Activated CD4-positive, alpha-beta T cell treated with anti-CD3 and anti-CD28 coated beads for 24 hours (primary cell): ENCODE measurements at places on chromosomes 1 and 21.

- DNase-seq = no peak
Observed at GRCh38 chr21:40754466-40754865, 92.5 kb downstream of the DSCAM start.

- peak; percentile 22 for DNase-seq
Observed at GRCh38 chr1:222711319-222712252, 705 bp downstream of the AIDA start.

DNA sequence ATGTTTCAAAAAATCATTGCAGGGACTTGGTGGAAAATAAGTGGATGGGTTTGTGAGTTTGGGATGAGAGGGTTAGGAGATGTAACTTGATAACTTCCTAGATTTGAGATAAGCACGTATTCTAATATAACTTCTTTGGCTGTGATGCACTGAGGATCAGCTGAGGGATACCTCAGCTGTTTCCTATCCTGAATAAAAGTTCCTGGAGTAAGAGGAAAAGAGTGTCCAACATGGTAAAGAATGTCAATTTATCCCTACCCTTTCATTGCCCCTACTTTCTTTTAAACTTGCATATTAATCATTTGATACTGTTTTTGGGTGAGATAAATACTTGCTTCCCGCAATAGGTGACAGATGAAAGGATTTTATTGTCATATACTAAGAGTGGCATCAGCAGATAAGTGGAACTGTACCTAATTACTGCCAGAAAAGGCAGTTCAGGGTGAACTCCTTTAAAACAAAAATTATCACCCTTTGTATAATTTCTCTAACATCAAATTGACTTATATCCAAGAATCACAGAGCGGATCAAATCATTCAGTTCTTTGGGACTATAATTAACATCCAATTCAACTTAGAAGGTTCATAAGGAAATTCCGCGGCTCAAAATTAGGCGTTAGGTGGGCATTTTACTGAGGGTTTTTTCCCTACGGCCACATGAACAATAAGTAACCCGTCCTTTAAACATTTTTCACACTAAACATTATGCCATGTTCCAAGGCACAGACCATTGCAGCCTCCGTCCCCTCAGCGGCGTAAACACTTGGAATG lies 1.4 kb upstream of the SUCO start:
- no peak for DNase-seq

GRCh38 chr1:223859058-223859457 lies 13.3 kb upstream of the TP53BP2 start:
- DNase-seq = no peak

GRCh38 chr1:5365751-5366150 lies 626.5 kb downstream of the NPHP4 start:
- no peak for DNase-seq

DNA sequence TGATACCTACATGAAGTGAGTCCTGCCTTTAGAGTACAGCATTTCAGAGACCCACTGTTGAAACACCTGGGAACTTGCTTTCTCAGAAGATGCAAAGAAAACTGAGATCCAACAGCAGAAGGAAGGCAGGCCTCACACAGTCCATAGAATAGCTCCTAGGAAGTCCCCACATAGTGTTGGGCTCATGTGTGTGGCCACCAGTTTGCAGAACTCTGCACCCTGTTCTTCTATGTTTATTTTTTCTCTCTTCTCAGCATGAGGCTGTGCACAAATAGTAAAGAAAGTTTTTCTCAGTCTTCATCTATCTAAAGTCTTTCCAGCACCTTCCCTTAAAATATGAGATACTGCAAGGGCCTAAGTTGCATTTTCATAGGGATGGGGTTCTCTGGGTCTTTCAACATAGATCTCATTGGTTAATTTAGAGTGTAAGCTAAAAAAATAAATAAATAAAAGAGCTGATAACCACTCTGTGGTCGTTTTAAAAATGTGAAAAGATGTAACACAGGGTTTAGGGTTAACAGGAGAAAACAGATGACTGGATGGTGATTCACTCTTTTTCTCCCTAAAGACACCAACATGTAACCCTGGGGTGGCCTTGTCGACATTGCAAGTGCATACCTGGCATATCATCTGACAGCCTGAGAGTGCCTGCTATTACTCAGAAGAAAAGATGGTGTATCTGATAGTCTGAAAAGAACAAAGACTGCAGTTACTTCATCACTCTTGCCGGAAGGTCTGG lies 94.6 kb downstream of the ZC3H11B start:
- no peak for DNase-seq

- no peak for DNase-seq
Observed at GRCh38 chr1:215055281-215055935, 27.1 kb upstream of the KCNK2 start.

GRCh38 chr1:112666946-112667345 lies 7.5 kb upstream of the MOV10 start:
- DNase-seq = no peak

DNA sequence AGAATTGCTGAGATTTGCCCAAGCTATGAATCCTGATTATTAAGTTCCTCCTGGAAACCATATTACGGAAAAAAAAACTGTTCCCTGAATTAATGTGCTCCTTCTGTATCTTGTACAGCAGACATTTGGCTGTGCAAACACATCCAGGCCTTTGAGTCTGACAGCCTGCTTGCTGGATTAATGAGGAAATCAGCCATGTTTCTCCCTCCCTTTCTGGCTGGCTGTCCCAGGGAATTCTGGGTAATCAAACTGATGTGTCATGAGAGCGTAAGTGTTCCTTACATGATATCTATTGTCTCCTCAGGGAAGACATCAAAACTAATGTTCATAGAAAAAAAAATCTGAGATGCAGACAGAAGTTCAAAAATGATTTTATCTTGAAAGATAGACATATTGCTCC lies 18.8 kb downstream of the PGBD5 start:
- no peak for DNase-seq

DNA sequence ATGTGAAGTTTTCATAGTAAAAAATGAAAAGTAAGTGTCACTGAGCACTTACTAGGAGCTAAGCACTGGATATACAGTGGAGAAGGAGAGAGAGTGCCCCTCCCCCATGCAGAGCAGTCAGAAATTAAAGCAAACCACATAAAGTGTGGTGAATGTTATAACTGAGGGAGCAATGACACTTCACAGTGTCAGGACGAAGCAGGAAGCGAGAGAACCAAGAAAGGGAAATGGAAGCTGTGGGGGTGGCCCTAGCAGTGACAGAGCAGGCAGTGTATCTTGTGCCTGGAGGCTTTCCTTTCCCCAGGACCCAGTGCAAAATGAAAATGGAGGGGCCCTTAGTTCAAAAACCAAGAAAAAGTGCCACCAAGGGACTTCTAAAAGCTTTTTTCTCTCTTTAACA lies 21.5 kb upstream of the RCAN3 start:
- DNase-seq = peak; percentile 34

DNA sequence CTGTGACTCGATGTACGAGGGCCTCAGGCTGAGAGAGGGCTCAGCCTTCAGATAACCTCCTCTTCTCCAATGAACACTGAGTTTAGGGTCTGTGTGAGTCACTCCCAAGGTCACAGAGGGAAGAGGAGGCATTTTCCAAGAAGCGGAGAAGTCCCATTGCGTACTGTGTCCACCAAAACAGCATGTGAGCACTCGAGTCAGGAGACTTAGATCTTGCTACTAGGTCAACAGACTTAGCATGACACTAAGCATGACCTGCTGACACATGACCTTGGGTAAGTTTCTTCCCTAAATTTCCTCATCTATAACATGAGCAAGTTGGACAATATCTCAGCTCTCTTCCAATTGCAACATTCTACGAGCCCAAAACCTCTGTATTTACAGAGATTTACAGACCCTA lies 68.0 kb downstream of the PLPP3 start:
- DNase-seq = no peak

GRCh38 chr1:63977466-63977865 lies 203.6 kb downstream of the ROR1 start:
- no peak for DNase-seq

DNA sequence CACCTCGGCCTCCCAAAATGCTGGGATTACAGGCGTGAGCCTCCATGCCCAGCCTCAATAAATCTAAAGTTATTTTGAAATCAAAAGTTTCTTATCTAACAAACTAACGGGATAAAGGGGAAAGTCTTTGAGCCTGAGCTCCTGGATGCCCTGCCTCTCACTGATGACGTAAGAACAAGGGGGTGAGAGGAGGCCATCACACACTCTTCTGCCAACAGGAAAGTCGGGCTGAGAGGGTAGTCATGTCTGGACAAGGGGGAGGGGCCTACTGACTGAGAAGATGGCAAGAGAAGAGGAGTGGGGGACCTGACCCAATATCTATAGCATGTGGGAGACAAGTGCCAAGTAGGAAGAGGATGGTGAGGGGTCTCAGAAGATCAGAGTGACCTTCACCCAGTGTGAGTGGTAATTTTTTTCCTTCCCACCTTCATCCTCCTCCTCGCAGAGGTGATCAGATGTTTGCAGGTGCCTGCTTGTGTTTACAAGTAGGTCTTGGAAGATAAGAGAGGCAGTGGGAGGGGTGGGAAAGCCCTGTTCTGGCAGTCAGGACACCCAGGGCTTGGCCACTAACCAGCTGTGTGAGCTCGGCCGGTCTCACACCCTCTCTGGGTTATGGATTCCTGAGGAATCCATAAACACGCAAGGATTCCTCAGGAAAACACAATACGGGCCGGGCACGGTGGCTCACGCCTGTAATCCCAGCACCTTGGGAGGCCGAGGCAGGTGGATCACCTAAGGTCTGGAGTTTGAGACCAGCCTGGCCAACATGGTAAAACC lies 9.6 kb downstream of the UQCRHL start:
- no peak for DNase-seq
